Activated CD4-positive, alpha-beta T cell treated with anti-CD3 and anti-CD28 coated beads, Interleukin-2, amount 10 ng/mL, durations not matched to agents 7 days and 5 days (primary cell): ENCODE measurements at places on chromosomes 4 and X. TPM values are rescaled to one million over a fixed set of nuclear protein-coding genes. Genes with fewer than 3 reads are reported as not detected.

The SLC7A11 gene
- total RNA-seq: 2.2 TPM

The NAP1L3 gene
- 1.1 TPM for total RNA-seq

The HAUS3 gene
- total RNA-seq: 26.4 TPM

DNA sequence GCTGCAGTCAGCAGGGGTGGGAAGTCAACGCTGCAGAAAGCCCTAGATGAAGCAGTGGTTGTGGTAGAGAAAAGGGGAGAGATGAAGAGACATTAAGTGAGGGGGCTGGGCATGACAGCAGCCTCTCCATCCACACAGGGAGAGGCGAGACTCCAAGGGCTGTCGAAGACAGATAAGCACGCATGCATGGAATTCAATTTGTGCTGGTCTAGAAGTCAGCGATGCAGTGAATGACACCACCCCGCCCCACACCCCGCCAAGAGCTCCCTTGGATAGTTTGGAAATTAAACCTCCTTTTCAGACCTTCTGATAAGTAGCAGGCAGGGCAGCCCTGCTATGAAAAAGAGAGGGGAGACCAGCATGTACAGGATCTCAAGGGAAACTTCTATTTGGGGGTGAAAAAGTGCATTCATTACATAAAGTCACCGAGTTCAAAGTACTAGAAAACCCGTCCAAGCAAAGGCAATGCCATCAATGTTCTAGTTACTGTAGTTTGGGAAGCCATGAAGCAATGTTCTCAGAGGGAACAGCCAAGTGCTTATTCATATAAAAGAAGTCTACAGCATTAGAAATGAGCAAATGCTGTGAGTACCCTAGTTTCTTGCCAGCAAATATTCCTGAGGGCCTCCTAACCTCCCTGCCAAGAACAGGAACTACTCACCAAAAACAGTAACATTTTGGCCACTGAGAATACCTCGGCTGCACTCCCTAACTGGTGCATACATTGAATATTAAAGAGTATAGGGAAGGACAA is 152.3 kb upstream of the ANXA10 start:
- H3K4me3 ChIP-seq: no peak overlapping the region
- no peaks in the 10 kb centered on the region for H3K27me3 ChIP-seq
- H3K4me1 ChIP-seq: no peaks in the 10 kb centered on the region
- no peaks in the 10 kb centered on the region for H3K36me3 ChIP-seq
- DNase-seq: no peak
- no peak overlapping the region for H3K27ac ChIP-seq

GRCh38 chrX:24748196-24748595 is 54.5 kb downstream of the POLA1 start:
- no peak overlapping the region for H3K27ac ChIP-seq
- H3K4me1 ChIP-seq: no peaks in the 10 kb centered on the region
- DNase-seq: no peak

GRCh38 chr4:24197955-24198354 is 308.1 kb upstream of the PPARGC1A start:
- no peak for DNase-seq
- H3K4me3 ChIP-seq: no peak overlapping the region
- no peak overlapping the region for H3K27ac ChIP-seq
- H3K27me3 ChIP-seq: no peaks in the 10 kb centered on the region

DNA sequence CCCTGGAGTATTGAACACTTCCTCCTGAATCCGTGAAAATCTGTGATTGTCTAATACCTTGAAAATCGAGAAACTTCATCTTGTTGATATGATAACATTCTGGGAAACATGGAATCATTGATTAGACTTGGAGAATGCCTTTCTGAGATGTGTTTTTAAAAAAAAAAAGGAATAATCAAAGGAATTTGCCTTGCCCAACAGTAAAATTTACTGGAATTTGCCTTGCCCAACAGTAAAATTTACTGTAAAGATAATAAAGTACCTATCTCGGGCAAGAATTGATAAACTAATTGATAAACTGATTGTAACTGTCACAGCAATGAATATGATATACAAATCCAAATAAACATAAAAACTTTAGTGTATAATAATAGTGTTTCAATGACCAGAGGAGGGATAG is 44.7 kb downstream of the PHOX2B start:
- peaks cover 6% of the 10 kb centered on the region for H3K27me3 ChIP-seq
- H3K27ac ChIP-seq: no peak overlapping the region
- DNase-seq: no peak
- H3K36me3 ChIP-seq: no peaks in the 10 kb centered on the region

GRCh38 chr4:17811078-17811603 is 362 bp downstream of the NCAPG start:
- H3K27me3 ChIP-seq: no peaks in the 10 kb centered on the region
- H3K27ac ChIP-seq: peak overlapping the region; percentile 98
- H3K4me1 ChIP-seq: peaks cover 45% of the 10 kb centered on the region
- H3K4me3 ChIP-seq: peak overlapping the region; percentile 92
- peak; percentile 48 for DNase-seq
